B cell (primary cell): ENCODE measurements at places on chromosomes 3 and 15.

- DNase-seq, result peak; percentile 54
Observed at GRCh38 chr3:132641837-132642538, 17.6 kb downstream of the ACAD11 start.

GRCh38 chr15:82020625-82021394 lies 25.0 kb downstream of the MEX3B start:
- no peak for DNase-seq

DNA sequence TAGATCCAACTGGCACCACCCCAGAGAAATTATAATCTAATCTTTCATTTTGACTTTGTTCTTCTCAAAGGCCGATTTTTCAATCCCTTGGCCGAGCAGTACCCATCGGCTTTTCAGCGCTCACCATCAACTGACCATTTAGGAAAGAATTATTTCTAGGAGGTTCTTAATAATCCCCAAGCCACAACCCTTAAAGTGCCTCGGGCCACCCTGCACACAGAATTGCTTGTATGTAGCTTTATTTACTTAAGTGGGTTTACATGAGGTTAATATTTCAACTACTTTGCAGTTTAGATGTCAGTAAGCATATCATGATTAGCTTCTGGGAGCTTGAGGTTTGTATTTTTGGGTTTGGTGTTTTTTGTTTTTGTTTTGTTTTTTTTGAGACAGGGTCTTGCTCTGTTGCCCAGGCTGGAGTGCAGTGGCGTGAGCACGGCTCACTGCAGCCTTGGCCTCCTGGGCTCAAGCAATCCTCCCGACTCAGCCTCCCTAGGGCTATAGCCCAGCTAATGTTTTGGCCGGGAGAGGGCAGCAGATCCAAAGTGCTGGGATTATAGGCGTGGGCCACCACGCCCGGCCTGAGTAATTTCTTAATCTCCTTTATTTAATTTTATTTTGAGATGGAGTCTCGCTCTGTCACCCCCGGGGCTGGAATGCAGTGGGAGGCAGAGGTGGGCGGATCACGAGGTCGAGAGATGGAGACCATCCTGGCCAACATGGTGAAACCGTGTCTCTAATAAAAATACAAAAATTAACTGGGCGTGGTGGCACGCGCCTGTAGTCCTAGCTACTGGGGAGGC lies 801 bp upstream of the CDAN1 start:
- DNase-seq, result no peak

DNA sequence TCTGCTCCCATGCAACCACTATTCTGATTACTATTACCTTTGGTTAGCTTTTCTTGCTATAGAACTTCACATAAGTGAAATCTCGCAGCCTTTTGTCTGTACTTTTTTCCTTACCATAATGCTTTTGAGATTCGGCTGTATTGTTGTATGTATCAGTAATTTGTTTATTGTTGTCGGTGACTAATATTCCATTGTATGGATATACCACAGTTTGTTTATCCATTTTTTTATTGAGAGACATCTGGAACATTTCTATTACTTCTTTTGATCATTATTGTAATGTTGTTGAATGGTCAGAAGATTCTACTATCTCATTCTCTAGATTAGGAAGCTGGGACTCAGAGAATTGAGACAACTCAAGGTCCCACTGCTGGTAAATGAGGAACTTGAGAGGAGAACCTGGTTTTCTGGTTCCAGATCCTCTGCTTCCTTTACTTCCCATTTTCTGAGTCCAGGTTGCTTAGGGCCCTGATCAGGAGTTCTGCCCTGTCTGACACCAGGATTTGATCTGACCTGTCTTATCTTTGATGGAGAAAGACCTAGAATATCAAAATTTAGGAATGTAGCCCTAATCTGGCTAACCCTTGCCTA lies 18.2 kb upstream of the SPTSSB start:
- no peak for DNase-seq

DNA sequence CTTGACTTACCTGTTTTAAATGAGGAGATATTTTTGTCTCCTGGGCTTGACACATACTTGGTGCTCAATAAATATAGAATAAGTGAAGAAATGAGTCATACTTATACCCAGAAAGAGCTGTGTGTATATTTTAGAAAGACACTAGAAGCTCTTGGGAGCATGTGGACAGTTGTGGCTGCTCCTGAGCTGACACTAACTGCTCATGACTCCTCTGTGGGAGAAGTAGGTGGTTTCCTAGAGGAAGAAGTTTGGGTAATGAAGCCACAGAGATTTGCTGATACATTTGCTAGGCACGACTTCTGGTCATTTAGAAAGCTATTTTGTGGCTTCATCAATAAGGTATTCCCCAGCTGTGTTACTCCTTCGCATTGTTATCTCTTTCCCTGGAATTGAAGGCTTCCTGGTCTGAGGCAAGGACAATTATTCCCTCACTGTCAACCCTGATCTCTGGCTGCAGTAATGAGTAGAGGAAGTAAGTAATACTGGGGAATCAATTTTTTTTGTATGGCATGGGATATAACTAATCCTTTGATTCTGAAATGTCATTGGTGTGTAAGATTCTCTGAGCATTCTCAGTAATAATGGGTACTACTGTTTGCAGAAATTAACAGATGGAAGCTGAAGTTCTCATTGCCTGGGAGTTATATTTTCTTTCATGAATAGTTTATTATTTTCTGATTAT lies 79.6 kb upstream of the DCBLD2 start:
- no peak for DNase-seq

- DNase-seq, result no peak
Observed at GRCh38 chr3:88534534-88534933, 384.8 kb downstream of the C3orf38 start.

DNA sequence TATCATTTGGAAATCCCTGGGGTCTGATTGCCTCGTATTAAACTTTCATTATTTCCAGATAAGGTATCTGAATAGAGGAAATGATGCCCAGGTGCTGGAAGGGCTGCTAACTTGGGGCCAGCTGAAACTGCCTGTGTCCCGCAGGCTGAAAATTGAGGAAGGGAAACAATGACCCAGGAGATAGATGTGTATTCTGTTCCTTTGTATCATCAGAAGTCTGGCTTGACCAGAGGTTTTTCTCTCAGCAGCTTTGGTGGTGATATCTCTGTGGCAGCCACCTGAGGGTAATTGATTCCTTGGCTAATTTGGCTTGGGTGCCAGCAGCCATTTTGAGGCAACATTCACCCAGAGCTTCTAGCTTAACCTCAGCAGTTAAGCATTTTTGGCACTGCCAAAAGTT lies 90.0 kb upstream of the STT3B start:
- no peak for DNase-seq

DNA sequence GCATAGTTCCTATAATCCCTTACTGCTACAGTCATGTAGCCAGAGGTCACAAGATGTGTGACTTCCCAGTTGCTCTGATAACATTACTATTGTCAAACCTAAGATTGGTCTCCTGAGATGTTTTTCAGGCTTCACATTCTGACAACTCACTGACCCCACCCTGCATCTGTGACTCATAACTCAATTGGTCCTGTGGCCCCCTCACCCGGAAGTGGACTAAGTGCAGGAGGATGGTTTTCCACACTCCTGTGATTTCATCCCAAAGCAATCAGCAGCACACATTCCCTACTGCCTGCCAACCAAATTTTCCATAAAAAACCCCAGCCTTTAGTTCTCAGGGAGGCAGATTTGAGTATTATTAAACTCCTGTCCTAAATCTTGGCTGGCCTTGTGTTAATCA lies 564.9 kb upstream of the ZNF385D start:
- DNase-seq, result no peak

DNA sequence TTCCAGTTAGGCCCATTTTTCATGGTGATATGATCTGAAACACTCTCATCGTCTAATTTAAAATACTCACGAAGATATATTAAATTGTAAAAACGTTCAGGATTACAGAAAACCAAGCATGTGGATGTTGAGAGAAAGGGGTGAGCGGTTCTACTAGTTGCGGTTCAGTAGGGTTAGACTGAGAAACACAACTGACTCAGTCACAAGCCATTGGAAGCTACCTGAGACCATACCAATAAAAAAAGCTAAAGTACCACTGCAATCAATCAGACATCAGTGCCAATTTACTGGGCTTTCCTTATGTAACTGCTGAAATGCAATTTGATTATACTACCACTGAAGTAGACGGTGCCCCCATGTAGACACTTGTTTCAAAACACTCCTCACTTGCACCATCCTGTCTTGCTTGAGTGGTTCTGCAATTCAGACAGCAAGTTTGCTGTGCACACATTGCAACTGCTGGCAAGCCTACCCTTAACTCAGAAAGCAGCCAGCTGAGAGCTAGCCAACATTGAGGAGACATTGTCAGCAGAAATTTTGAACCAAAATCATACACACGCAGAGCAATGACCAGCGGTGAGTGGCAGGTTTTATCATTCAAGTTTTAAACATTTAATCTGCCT lies 368.7 kb upstream of the ARHGEF26 start:
- DNase-seq, result no peak

GRCh38 chr3:156681002-156681401 lies 6.6 kb downstream of the TIPARP start:
- peak; percentile 31 for DNase-seq

- no peak for DNase-seq
Observed at GRCh38 chr15:82548700-82549099, 8.4 kb upstream of the RPS17 start.

GRCh38 chr3:179071027-179071322 lies 634 bp downstream of the ZMAT3 start:
- DNase-seq, result no peak

- DNase-seq, result peak; percentile 44
Observed at GRCh38 chr3:52054661-52055511, 1.5 kb downstream of the DUSP7 start.

DNA sequence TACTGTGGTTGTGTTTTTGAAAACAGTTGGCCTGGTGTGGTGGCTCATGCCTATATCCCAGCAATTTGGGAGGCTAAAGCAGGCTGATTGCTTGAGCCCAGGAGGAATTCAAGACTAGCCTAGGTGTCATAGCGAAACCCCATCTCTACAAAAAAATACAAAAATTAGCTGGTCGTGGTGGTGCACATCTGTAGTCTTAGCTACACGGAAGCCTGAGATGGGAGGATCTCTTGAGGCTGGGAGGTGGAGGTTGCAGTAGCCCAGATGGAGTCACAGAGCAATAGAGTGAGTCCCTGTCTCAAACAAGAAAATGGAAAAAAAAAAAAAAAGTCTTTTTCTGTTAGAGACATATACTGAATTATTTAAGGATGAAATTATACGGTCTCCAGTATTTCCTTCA lies 14.7 kb upstream of the LRRFIP2 start:
- no peak for DNase-seq

GRCh38 chr3:64150623-64151207 lies 74.6 kb downstream of the PRICKLE2 start:
- no peak for DNase-seq

DNA sequence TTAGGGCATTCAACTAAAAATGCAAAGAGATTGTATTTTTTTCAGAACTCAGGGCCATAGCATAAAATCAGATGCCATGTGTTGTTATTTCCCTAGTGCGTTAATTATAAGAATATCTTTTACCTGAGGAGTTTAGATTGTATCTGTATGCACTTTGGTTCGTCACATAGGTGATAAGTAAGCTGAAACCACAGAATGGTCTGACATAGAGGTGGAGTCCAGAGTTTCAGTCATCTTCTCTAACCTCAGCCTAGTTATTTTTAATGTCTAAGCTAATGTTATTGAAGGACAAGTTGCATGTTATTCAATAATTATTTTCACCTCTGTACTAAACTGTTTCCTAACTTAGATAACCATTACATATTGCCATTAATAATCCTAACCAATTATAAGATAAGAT lies 27.1 kb upstream of the CNTN4 start:
- no peak for DNase-seq

DNA sequence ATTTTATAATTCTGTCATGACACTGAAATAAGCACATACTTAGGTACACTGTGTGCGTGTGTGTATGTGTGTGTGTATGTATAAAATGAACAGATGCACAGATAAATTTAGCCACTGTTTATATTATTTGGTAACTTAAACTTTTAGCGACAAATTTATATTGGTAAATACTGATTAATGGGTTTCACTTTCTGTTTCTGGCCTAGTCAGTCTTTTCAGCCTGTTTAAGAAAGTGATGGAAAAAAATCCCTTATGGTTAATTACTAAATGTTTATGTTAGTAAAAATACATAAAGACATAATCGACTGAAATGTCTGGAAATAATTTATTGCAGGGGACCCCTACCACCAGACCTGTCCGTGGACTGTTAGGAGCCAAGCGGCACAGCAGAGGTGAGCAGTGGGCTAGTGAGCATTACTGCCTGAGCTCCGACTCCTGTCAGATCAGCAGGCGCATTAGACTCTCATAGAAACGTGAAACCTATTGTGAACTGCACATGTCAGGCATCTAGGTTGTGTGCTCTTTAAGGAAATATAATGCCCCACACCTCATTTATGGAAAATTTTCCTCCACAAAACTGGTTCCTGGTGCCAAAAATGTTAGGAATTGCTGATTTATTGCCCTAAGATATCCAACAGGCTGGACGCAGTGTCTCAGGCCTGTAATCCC lies 717.4 kb downstream of the SI start:
- DNase-seq, result no peak

- DNase-seq, result no peak
Observed at GRCh38 chr3:57279685-57280084, 12.8 kb downstream of the ASB14 start.
